ENCODE measurements at places on chromosomes 5 and 9.

DNA sequence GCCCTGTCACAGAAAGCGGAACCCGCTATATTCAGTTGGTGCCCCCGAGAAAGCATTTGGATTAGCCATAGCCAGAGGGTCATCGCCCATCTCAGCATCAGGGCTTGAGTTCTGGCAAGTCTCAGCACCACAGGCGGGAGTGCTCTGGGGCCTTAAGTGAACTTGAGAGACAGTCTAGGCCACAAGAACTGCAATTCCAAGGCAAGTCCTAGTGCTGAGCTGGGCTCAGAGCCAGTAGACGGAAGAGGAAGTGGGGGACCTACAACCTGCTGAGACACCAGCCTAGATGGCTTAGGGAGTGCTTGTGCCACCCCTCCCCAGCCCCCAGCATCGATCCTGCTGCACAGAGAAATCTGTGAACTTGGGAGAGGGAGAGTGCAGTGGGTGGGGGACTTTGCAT is 594.9 kb downstream of the CCDC171 start:
- no peak for ATAC-seq

DNA sequence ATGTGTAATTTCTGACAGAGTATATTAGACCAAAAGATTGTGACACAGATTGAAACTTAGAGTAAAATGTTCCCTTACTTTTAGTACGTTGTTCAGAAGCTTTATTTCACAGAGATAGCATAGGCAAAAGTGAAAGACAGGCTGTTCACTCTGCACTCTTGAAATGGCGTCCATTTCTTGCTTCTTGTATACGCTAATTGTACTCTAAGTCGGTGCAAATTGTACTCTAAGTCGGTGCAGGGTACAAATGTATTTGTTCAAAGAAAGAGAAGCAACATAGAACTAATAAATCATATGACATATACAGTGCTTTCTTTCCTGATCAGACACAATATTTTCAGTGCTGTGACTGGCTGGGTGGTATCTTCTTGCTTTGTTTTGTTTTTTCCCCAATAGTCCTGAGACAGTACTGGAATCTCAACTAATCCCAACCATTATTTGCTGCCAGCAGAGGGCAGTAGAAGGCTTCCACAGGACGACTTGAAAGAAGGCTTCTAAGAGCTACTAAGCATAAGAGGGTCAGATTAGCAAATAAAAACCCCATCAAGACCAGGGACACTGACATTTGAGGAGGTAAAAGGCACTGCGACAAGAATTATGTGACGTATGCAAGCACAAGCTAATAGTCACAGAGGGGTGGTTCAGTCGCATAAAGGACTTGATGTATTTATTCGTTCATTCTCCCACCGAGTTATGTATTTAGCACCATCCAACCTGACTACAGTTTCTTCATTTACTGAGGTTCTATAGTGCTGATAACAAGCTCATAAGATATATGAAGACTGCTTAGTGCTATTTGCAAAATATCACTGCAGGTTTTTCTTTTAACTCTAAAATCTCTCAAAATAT is 831.8 kb downstream of the TAF11L14 start:
- peak; percentile 86 for ATAC-seq

DNA sequence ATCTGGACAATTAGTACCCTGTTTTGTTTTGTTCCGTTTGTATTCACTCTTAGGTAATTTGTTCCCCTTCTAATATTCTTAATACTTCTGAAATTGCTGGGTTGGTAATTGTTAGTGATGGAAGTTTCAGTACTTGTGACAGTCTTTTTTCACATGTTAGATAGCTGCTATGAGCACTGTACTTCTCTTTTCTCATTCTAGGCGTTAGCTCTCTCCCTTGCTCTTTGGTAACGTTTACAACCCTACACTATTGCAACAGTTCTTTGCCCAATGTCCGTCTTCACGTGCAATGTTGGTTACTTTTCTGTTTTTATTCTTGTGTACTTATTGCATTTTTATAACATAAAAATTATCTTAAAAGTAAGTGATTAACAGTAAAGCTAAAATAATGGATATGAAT is 1509.0 kb downstream of the MAT2B start:
- ATAC-seq = no peak

GRCh38 chr9:37417857-37418618 is 4.5 kb upstream of the GRHPR start:
- ATAC-seq = no peak

GRCh38 chr5:147017191-147017590 is 138.6 kb upstream of the PPP2R2B start:
- peak; percentile 62 for ATAC-seq

All from motor neuron (in vitro differentiated cells).